ENCODE measurements at places on chromosomes 16 and 17.

GRCh38 chr17:526425-526824, 173.8 kb upstream of the RPH3AL start:
- DNase-seq, result no peak

GRCh38 chr17:12040478-12040877, 19.8 kb downstream of the MAP2K4 start:
- no peak for DNase-seq

DNA sequence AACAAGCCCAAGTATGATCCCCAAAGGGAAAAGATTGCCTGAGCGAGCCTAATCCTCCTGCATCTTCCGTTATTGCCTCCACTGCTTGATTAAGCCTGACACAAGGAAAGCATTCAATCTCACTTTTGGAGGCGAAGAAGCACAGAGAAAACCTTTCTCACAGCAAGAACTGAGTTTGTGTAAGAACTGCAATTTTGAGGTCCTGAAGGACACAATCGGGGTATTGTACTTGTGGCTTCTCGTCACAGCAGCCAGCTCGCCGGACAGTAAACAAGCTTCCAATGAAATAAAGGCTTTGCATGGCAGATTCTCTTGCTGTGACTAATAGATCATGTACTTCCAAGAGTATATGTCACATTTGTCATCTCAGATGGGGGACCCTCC, 18.7 kb upstream of the FOXF1 start:
- no peak for DNase-seq

- no peak for DNase-seq
Measured at GRCh38 chr16:57297856-57298255, 13.4 kb upstream of the PLLP start.

Measured in right hindlimb (tissue), 1 donor.